ENCODE measurements at places on chromosomes 16 and 17.

- no peak for DNase-seq
Observed at GRCh38 chr16:49470513-49470991, 96.9 kb downstream of the C16orf78 start.

DNA sequence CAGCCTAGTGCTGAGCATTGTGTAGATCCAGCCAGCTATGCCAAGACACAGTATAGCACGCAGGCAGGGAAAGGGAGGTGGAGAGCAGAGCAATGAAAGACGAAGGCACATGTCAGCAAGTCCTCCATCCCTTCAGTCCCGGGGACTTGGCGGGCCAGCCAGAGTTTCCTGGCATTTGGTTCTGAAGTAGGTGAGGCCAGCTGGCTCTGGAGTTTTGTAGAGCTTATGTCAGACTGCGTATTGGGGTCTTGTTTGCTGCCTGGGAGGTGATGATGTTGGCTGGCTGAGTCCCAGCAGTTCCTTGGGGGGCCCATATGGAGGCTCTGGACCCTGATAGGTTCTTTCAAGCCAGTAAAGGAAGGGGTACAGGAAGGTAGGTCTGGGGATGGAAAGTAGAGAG, 55.7 kb upstream of the AKTIP start:
- DNase-seq, result no peak

DNA sequence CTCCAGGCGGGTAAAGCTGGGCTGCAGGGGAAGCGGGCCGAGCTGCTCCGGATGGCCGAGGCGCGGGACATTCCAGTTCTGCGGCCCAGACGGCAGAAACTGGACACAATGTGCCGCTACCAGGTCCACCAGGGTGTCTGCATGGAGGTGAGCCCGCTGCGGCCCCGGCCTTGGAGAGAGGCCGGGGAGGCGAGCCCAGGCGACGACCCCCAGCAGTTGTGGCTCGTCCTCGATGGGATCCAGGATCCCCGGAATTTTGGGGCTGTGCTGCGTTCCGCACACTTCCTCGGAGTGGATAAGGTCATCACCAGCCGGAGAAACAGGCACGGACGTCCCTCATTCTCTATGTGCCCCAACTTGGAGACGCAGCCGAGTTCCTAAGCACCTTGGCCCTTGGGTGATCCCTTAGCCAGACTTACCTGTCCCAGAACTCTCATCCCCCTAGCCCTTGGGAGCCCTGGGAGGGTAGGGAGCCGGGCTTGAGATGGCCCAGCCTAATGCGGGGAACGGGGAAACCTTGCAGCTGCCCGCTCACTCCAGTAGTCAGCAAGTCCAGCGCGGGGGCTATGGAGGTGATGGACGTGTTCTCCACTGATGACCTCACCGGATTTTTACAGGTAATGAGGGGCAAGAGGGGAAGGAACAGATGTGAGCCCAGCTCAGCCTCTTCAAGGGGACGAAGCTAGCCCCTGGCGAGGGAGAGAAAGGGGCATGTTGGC, 806 bp downstream of the MRM1 start:
- no peak for DNase-seq

- DNase-seq, result no peak
Observed at GRCh38 chr17:38742411-38743308, 5.5 kb downstream of the PCGF2 start.

GRCh38 chr17:7063518-7064094, 16.4 kb downstream of the CLEC10A start:
- no peak for DNase-seq

- DNase-seq, result no peak
Observed at GRCh38 chr16:77219437-77219836, 20.2 kb downstream of the SYCE1L start.

DNA sequence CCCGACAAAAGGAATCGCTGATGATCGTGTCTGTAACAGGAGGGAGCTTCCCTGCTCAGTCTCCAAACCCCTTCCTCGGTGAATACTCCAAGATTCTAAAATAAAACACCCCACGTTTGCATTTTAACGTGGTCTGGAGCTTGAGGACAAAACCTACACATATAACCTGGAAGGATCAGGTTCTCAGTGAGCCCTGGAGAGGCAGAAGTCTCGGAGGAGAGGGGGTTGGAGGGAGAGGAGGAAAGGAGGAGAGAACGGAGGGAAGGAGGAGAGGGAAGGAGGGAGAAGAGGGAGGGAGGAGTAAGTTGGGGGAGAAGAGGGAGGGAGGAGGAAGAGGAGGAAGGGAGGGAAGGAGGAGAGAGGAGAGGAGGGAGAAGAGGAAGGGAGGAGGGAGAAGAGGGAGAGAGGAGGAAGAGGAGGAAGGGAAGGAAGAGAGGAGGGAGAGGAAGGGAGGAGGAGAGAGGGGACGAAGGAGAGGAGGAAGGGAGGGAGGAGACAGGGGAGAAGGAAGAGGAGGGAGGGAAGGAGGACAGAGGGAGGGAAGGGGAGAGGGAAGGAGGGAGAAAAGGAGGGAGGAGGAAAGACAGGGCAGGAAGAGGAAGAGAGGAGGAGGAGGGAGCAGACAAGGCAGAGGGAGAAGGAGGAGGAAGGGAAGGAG, 27.4 kb upstream of the GINS2 start:
- no peak for DNase-seq

GRCh38 chr16:138049-138417, 440 bp downstream of the NPRL3 start:
- no peak for DNase-seq

GRCh38 chr16:8370374-8371270, 219.7 kb downstream of the TMEM114 start:
- DNase-seq, result no peak
